ENCODE measurements at places on chromosomes 16 and 17.

DNA sequence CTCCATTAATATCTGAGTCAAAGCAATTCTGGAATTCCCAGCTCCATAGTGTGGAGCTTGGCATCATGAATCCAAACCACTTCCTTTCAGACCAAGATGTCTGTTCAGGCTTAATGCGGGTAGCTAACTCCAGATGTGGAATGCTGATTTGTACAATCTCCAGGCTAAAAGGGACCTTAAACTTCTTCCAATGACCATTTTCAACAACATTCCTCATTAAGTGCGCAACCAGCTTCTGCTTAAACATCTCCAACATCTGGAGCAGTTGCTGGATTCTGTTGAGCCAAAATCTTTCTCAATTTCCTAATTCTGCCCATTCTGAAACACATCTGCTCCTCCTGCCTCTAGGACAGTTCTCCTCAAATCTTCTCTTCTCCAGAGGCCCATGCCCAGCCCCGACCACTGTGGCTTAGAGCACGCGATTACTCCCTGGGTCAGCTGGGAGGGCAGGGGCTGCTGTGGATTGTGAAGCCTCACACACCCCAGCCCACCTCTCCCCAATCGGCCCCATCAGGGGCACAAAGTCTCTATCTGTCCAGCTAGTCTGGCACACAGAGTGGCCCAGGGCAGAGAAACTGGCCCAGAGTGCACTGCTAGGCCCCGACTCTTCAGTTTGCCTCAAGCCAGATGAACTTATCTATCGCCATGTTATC is 36.2 kb downstream of the ASPA start:
- DNase-seq, result no peak

DNA sequence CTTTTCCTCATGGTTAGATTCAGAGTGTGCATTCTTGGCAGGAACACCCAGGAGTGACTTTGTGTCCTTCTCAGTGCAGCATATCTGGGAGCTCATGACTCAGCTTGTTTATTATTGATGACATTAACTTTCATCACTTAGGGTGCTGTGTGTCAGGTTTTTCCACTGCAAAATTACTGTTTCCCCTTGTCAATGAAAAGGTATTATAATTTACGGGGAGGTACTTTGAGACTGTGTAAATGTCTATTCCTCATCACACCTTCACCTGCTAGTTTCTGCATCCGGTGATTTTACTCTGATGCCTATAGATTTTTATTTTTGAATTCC is 50.5 kb downstream of the WWP2 start:
- no peak for DNase-seq

DNA sequence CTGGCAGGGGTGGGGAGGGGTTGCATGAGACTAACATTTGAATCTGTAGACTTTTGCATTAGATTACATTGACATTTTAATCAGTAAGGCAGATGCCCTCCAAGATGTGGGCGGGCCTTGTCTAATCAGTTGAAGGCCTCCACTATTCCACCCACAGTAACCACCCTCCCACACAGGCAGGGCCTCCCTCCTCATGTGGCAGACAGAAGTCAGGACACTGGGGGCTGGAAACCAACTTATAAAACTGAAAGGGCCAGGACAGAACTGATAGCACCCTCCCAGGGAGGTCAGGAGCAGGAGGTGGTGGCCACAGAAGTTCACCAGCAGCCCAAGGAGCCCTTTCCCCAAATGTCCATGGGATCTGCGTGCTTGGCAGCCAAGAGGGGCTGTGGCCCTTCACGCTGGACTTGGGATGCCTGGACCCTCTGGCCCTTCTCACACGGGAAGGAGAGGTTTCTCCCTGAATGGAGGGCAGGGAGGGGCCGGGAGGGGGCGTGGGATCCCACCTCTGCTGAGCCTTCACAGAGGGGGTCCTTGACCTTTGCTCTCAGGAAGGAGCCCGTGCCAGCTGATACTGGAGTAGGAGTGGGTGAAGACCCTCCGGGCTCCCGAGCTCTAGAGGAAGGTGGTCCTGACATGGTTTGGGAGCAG is 4.6 kb downstream of the PYCR1 start:
- no peak for DNase-seq

GRCh38 chr17:57439651-57440050 is 183.3 kb downstream of the MSI2 start:
- DNase-seq, result no peak

DNA sequence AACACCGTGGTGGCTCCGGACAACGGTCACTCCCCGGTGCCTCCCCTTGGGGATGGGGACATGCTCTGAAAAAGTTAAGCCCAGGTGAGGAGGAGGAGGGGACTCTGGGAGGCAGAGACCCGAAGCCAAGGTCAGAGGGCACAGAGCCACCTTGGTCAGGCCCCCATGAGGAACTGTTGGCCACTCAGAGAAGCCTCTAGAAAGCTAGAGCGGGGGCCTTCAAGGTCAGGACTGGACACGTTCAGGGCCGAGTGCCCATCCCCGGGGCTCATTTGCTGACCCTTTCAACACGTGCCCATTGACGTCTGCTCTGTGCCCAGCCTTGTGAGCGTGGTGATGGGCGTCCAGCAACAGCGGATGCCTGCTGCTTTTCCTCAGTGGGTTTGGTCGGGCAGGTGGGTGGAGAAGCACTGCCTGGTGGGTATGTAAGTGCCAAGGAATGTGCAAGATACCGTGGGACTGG is 38.2 kb downstream of the HASPIN start:
- no peak for DNase-seq

GRCh38 chr16:65375651-65376050 is 253.8 kb upstream of the CDH11 start:
- DNase-seq, result no peak

- DNase-seq, result no peak
These were observed 217.8 kb downstream of the CDRT15L2 start for GRCh38 chr17:20797292-20797691.

DNA sequence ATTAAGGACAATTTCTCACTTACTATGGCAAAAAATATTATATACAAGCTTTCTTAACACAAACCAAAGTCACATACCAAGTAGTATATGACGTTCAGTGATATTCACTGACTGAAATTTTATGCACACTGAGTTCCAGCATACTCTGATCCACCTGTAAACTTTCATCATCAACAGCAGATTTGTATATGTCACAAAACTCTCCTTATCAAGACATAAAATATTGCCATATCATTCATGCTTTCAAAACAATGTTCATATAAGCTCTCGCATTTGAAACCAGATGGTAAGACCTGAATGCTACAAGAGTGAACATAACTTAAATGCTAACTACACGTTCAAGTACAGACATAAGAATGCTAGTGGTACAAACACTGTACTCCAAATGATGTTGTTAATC is 46.7 kb downstream of the GNA13 start:
- no peak for DNase-seq

DNA sequence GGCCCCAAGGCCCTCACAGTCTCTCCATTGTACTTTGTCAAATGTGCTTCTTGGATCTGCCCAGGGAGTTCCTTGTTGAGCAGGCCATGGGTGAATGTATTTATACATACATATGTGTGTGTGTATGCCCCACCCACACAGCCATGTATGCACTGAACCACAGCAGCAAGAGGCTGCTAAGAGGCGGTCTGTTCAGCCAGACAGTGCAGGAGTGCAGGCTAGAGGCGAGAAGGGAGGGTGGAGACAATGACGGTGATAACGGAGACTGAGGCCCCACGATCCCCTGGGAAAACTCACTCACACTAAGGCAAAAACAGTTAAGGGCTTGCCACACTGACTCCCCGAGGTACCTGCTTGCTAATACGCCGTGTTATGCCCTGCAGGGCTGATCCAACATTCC is 151.0 kb upstream of the CDC42EP4 start:
- no peak for DNase-seq

DNA sequence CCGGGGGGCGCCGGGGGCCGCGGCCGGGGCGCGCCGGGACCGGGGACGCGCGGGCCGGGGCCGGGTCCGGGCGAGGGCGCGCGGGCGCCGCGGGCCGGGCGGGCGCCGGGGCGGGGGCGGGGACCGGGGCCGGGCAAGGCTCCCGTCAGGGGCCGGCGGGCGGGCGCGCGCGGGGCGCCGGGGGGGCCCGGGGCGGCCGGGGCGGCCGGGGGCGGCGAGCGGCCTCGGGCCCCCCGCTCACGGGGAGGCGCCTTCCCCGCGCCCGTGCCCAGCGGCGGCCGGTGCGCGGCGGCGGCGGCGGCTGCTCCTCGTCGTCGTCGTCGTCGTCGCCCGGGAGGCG is 563 bp downstream of the ZCCHC14 start:
- no peak for DNase-seq

DNA sequence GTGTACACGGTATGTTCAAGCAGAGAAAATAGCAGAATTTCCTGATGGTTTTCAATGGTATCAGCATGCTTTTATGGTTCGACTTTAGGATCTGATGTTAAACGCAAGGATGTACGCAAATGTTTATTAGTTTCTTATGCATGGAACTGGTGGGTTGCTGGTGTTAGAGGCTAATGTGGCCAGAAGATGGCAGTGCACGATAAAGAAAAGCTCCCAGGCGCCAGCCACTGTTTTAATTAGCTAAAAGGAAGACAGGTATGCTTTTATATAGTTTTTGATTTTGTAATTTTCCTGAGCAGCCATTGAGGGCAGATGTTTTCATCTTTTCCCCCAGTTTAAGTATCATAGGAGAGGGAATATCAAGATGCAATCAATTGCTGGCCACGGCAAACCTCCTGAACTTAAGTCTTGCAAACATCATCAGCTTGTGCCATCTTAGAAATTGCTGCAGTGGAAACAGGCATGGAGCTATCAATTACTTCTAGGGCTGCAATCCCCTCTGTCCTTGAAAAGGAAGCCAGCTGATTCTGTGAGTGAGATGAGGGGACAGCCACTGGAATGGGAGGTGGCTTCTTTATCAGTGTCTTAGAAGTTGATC is 648.5 kb upstream of the RBFOX1 start:
- no peak for DNase-seq

DNA sequence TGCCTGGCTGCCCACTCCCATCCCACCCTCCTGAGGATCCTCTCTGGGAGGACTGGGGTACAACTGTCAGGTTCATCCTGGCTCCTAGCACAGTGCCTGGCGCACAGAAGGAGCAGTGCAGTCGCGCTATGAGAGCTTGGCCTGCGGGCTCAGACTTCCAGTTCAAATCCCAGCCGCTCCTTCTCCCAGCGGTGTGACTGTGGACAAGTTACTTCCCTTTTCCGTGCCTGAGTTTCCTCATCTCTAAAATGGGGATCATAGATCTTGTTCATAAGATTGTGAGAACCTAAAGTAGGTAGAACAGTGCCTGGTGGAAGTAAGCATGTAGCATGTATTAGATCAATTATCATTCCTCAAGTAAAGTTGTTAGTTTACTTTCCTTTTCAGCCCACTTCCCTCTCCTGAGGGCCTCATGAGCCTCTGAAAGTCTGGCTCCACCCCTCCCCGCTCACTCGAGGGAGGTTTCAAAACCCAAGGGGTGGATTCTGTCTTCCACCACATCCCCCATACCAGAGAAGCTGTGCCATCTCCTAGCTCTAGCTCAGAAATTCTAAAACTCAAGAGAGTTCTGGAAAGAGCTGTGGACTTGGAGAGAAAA is 19.9 kb upstream of the COL1A1 start:
- no peak for DNase-seq

DNA sequence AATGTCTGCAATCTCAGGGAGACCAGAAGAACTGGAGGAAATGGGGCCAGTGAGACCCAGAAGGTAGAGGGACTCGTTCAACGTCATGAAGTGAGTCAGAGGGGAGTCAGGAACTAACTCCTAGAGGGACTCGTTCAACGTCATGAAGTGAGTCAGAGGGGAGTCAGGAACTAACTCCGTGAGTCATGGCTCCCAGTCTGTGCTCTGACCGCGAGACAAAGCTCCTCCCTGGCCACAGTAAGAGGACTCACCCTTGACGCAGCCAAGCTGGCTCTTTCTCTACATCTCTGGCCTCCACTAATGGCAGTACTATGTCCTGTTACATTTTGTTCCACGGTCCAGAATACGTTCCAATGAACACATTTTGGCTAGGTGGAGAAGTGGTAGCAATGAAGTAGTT is 902.5 kb downstream of the KCNJ2 start:
- no peak for DNase-seq

GRCh38 chr17:81232616-81233241 is 6.1 kb downstream of the TEPSIN start:
- no peak for DNase-seq

- no peak for DNase-seq
These were observed 66.8 kb upstream of the GAS7 start for GRCh38 chr17:10265100-10265810.

DNA sequence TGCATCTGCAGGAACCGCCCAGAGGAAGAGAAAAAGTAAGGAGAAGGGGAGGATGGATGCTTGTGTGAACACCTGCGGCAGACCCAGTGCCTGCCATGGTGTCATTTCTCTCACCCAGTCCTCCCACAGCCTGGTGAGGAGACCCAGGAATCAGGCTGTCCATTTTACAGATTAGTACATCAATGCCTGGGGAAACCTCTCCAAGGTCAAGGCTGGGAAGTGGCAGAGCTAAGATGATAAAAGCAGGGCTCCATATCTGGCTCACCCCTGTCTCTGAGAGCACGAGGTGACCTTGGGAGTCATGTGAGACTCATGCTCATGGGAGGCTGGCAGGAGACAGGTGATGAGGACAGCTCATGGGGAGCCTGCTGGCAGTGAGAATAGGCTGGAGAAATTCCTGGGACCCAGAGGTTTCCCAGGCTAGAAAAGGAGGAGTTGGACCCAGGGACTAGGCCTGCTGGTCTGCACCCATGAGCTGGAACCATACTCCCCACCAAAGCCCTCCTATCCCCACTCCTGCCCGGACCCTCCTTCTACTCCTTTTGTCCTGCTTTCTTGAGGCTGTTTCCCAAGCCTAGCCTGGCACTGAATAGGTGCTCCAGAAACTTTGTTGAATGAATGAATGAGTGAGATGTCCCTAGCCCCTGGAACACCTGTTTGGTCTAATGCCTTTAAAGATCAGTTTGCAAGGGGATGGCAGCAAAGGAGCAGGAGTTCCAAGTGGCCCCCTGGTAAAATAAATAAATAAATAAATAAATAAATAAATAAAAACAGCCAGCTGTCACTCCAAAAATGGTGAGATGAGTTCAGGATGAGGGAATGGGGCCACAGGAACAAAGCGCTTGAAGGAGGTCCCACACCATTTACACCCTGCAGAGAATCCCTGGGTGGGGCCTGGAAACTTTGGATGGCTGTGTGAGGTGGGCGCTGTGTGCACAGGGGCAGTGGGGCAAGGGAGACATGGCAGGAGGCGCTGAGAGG is 1.6 kb downstream of the ZNF629 start:
- no peak for DNase-seq

- no peak for DNase-seq
These were observed 61.7 kb upstream of the LYRM9 start for GRCh38 chr17:27954548-27955495.

GRCh38 chr17:50841949-50842354 is 6.6 kb downstream of the WFIKKN2 start:
- no peak for DNase-seq

GRCh38 chr16:85377388-85378144 is 235.6 kb upstream of the GSE1 start:
- DNase-seq, result no peak
